ENCODE measurements at places on chromosomes 12 and 14. TPM values are rescaled to one million over a fixed set of nuclear protein-coding genes. Genes with fewer than 3 reads are reported as not detected.

DNA sequence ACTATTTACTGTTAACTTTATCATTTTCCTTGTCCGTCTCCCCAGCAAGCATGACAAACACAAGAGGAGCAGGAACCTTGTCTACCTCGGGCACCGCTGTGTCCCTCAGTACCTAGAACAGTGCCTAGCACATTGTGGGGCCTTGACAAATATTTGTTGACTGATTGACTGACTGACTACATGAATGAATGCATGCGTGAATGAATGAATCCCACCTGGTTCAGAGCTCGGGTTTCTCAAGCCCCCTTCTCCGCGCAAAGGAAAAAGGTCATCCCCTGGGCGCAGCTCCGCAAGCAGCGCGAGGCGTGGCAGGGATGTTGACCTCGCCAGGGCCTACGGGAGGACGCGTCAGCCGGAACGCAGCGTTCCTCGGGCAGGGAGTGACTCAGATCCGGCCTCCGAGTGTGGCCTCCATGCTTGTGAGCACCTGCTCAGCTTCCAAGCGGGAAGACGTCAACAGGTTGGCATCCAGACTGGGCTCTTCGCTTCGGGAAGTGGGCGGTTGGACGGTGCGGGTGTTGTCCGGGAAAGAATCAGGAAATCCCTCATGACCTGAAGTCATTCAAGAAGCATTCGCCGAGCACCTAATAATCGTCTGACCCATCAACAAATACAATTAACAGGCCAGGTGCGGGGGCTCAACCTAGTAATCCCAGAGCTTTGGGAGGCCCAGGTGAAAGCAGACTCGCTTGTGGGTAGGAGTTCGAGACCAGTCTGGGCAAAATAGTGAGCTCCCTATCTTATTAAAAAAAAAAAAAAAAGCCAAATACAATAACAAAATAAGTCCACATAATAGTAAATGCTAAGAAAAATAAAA, 13.9 kb upstream of the UBC start:
- DNase-seq, result peak; percentile 99

DNA sequence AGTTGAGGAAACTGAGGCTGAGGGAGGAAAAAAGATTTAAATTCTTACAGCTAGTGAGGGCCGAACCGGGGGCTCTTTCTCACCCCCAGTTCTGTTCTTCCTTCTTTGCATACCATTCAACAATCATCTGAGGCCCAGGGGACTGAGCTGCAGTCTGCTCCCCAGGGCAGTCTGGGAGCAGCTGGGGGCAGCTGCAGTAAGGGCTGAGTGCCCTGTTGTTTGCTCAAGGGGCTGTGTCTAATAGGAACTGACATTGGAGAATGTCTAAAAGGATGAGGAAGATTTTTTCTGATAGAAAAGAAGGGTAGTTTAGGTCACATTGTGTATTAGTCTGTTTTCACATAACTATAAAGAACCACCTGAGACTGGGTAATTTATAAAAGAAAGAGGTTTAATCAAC, 42.2 kb downstream of the SLC17A8 start:
- no peak for DNase-seq

DNA sequence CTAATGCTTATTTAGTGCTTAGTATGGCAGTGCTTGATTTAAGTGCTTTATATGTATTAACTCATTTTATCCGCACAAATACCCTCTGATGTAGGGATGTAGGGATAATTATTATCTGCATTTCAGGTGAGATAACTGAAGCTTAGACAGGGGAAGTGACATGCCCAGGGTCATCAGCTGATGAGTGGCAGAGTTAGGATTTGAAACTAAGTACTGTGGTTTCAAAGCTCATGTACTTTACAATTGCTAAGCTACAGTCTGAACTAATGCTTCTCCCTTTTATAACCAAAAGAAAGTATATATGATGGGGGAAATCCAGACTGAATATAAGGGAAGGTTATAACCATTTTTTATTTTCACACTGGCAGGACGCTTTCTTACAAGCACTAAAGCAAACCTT, 229.6 kb upstream of the NAV3 start:
- no peak for DNase-seq

GRCh38 chr12:38157933-38158401, 158.6 kb upstream of the ALG10B start:
- no peak for DNase-seq

DNA sequence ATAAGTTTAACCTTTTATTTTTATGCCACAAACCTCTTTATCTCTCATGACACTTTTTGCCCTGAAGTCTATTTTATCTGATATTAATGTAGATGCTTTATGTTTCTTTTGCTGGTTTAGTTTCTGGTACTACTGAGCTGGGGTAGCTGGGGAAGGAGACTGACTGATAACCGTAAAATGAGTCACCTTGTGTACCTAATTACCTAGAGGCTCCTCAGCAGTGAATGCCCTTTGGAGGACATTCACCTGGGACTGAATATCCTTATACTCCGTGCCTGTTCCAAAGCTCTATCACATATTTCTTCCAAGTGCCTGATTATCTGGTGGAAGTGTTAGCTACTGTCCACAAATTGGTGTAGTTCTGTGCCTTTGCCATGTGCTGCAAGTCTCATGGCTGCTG, 13.9 kb downstream of the ATL1 start:
- no peak for DNase-seq

DNA sequence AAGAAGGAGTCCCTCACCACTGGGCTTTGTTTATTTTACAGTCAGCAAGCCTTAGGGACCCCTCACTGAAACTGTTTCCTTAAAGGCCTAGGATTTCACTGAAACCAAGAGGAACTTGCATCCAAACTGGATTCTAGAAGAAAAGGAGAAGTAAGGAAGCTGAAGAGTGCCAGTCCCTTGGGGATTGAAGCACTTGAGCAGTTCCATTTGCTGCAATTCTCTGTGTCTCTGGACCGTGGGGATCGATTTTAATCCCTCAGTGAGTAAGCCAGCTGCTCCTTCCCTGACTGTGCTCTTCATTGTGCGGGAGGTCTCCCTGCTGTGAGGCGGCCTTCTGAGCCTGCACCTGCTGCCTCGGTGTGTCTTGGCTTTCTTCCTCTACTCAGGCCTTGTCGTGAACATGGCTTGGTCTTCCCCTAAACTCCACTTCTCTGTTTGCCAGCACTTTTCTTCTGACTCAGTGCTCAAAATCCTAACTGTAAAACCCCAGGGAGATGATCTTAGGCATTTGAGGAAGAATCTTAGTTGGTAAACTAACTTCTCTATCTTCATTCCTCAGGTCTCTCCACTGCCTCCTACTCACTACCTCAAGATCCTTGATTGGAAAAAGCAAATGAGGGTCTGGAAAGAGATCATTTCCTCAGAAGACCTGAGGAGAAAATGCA, 132.6 kb downstream of the SLC38A6 start:
- no peak for DNase-seq

DNA sequence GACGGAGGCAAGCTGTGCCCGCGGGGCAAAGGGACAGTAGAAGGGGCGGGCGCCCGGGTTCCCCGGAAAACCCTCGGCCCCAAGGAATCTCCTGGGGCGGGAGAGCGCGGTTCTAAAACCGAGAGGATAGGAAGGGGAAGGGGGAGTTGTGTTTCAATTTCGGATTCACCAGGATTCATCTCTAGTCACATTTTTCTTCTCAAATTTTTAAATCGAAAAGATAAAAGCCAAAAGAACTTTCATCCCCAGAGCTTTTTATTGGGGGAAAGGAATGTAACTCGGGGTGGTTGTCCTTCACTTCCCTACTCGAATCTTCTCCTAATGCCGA, 1.4 kb downstream of the BMP4 start:
- no peak for DNase-seq

DNA sequence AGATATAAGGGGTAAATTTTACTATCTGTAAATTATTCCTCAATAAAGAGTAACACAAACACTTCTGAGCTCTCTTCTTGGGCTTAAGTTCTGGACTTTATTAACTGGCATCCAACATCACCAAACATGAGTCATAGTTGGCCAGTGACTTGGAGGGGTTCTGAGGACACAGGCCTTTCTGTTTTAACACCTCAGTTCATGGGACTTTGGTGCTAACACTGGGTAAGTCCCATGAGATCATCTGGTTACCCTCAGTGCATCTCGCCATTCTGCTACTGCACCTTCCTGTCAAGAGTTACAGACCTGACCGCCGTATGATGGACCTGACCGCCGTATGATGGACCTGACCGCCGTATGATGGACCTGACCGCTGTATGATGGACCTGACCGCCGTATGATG, 9.9 kb downstream of the SLC15A4 start:
- no peak for DNase-seq

GRCh38 chr12:115964626-115965025, 312.9 kb downstream of the MED13L start:
- DNase-seq, result no peak

GRCh38 chr14:32473464-32473855, 144.4 kb downstream of the AKAP6 start:
- peak; percentile 53 for DNase-seq

DNA sequence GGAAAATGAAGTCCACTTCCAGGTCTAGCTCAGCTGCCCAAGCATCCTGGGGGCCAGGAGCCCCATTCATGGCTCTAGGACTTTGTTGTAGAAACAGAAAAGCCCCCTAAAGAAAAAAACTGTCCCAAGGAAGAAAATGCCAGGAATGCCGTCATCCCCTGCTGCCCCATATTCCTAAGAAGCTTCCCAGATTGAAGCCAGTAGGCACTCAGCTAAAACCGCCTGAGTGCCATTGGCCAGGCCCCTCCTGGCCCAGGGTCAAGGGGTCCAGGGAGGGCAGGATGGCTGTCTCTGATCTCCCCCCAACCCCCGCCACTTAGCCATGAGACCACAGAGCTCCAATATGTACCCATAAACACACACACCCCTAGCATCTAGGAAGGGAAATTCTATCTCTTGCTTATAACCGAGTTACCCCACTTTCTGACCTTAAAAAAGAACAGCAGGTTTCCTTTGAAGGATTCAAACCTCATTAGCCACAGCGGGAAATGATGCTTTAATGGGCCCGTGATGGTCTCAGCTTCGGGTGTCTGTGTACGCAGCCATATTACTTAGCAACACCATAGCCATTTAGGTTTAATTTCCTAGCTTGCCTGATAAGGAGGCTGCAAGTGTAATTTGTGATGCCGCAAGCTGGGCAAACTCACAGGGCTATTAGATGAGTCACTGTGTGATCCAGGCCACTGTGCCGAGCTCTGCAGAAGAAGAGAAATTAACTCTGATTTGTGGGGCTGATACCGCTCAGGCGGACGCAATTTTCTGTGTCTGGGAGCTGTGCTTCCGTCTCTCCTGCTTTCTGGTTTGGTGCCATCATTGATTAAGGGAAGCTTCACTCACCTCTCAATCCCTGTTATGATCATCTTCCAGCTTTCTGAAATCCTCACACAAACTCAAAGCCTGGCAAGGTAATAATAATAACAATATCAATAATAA, 84.2 kb downstream of the GCH1 start:
- peak; percentile 56 for DNase-seq

DNA sequence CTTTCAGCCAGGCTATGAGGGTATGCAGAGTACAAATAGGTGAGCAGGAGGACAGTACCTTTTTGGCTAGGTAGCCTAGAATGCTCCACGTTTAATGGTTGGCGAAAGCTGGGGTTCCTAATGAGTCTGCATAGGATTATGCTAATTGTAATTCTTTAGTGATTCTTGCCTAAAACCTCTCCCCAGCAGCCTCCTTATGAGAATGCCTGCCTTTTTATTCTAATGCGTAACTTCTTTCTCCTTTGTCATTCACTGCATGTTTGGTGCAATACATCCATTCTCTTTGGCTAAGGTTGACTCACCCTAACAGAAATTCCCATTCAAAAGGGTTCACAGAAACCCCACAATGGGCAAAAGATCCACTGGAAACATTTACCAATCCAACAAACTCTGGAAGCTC, 752.2 kb downstream of the FSCB start:
- DNase-seq, result no peak

- DNase-seq, result no peak
Measured at GRCh38 chr14:82872494-82872893, 1338.8 kb upstream of the SEL1L start.

DNA sequence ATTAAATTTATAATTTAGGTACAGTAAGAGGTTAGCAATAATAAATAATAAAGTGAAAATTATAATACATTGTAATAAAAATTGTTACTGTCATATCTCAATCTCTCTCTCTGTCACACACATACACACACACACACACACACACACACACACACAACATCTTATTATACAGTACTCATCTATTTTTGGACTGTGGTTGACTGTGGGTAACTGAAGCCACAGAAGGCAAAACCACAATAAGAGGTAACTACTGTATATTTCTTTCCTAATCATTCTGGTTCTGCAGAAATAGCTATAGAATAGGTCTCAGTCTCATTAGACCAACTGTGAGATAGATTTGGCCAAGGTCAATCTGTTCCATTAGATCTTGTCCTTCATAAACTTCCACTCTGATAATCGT, 33.1 kb upstream of the PTPRO start:
- no peak for DNase-seq

DNA sequence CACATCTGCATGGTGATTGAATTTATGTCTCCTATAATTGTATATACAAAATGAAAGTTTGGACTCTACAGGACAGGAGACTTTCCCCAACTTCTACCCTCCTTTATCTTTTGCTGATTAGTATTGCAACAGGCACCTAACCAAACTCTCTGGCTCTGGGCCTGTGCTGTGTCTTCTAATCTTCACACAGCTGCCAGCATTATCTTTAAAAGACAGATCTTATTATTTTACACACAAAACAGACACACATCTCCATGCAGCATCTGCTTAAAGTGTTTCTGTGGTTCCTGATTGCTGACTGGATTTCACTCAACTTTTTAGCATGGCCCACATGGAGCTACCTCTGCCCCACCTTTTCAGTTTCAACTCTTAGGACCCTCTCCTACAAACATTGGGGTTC, 154.9 kb upstream of the PELI2 start:
- no peak for DNase-seq

GRCh38 chr12:69739287-69740191, 879 bp downstream of the RAB3IP start:
- no peak for DNase-seq

DNA sequence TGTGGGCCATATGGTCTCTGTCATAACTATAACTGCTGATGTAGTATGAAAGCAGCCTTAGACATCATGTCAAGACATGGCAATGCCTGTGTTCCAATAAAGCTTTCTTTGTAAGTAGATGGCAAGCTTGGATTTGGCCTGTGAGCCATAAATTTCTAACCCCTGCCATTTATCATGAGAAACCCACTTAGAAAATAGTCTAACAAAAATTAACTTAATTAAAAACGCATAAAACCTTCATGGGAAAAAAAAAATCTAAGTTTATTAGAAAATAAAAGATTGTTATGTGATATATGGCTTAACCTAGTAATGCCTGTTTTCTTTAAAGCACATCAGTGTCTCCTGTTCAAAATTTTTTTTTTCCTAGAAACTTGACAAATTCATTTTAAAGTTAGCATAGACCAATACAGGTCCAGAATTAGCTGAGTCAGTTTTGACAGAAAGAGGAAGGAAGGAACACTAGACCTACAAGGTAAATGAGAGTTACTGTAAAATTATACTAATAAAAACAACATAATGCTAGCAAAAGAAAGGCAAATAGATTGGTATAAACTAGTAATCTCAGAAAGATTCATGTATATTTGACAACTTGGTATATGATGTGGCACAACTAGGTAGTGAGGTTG, 68.2 kb downstream of the USP15 start:
- DNase-seq, result no peak

Gene P2RX7
- total RNA-seq, result 0.96 TPM

Gene KLRK1
- total RNA-seq, result 0.48 TPM

Gene IRAK3
- 3.0 TPM for total RNA-seq

Gene CMA1
- not detected for total RNA-seq

Gene NELL2
- total RNA-seq, result 3.5 TPM

Gene PIP4P1
- 25.9 TPM for total RNA-seq

Gene TAS2R7
- total RNA-seq, result not detected
